ENCODE measurements at places on chromosomes 1 and 21.

GRCh38 chr1:235423214-235423652 is 56.0 kb downstream of the TBCE start:
- DNase-seq, result no peak

DNA sequence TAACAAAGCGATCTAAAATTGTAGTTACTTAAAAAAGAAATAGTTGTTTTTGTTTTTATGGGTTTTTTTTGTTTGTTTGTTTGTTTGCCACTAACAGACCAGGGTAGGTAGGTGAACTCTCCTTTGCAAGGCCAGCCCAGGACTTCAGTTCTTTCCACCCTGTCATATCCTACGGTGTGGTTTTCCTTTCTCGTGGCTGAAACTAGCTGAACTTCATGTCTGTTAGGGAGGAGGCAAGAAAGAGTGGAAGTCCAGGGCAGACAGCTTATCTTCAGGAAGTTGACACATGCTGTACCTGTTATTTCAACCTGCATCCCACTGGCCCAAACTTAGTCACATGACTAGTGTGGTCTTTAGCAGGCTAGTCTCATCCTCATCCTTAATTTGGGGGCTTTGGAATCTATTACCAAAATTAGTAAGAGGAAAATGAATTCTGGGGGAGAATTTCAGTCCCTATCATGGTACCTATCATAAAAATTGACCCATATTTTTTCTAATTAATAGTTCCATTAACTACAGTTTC is 62.9 kb upstream of the LRRC7 start:
- DNase-seq, result no peak

DNA sequence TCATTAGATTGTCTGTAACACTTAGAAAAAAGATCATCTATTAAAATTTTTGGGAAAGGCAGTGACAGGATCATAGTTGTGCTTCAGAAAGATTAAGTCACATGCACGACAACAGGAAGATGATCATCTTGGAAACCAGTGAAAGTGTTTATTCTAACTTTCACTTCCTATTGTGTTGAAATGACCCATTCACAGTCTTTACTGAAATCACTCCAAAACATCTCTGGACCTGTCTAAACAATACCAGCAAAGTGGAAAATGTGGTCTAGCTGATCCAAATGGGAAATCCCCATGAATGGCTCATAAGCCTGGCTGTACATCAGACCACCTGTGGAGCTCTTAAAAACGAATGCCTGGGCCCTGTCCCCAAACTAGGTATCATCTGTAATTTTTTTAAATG is 111.1 kb upstream of the ETV3 start:
- peak; percentile 20 for DNase-seq

GRCh38 chr1:36481771-36482723 is 666 bp downstream of the CSF3R start:
- no peak for DNase-seq
